ENCODE measurements at places on chromosomes 2 and 18.

DNA sequence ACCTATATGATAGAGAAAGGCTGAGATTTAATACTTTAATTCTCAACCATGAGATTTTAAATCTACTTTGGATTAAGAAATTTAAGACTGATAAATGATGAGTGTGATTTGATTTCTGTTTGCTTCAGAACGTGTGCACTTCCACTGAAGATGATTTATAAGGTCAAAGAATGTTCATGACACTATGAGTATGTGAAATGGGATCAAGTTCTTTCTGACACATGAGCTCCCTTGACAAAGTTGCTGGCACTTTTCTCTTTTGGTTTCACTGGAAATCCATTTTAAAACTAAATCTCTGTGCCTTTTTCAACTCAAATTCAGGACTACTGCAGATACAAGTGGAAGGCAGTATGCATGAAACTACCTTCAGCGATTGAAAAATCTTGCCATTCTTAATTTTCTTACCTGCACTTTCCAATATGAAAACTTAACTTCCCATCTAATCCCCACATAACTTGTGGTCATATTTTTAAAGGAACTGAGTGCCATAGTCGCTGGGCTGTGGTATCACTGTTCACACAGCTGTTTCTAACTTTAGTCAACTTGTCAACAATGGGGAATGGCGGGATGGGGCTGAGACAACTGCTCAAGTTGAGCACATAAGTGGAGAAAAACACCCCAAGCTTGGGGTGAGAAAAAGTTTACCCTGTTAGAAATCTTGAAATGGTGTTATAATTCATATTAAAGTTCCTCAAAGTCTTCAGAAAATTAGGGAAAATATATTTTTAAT, 51.8 kb upstream of the TTN start:
- no peak for DNase-seq

DNA sequence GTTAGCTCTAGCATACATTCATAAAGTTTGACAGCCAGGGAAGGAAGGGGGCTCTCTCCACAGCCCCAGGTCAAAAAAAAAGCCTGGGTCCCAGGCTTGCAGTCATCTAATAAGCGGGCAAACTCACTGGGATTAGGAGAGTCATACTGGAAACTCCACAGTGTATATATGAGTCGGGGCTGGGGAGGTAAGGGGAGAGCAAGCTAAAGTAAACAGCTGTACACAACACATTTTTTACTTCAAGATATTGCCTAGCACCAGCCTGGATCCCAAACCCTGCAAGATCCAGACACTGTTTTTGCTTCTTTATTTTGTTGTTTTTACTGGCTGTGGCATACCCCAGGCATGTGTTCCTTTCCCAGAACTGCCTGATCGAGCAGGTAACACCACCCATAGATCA, 291.3 kb upstream of the TANK start:
- no peak for DNase-seq

DNA sequence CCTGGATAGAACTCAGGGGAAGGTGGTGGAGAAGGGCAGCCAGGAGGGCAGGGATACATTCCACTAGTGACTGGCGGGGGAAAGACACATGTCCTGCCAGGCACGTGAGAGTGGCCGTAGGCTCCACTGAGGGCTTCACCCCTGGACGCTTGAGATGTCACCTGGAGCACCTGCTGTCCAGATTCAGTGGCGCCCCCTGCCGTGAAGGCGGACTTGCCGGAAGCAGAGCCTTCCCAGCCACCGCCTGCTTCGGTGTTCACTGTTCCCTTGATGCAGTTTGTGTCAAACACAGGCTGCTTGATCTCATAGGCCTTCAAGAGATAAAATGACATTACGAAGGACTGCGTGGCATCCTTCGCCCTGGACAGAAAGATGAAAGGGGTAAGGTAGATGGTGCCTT, 335.3 kb downstream of the ZNF521 start:
- no peak for DNase-seq

DNA sequence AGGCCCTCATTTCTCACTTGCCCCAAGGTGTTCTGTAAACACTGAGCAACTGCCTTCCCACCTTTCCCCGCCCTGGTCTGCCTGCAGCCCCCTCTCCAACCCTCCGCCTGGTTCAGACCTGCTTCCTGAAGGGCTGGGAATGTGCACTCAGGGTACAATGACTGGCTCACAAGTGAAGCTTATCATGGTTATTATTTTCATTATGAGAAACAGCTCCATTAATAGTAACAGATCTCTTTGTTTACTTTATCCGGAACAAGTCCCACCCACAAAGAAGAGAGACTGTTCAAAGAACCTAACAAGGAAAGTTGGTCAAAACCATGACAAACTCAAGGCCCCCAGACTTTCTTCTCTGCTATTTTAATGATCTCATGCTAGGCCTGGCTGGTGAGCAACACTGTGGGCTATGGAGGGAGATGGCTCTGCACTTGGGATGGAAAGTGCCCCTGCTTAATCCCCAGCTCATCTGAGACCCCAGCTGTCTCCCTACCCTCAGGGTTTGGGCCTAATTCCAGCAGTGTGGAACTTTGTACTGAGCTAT, 36.7 kb downstream of the ARHGAP25 start:
- DNase-seq, result no peak

DNA sequence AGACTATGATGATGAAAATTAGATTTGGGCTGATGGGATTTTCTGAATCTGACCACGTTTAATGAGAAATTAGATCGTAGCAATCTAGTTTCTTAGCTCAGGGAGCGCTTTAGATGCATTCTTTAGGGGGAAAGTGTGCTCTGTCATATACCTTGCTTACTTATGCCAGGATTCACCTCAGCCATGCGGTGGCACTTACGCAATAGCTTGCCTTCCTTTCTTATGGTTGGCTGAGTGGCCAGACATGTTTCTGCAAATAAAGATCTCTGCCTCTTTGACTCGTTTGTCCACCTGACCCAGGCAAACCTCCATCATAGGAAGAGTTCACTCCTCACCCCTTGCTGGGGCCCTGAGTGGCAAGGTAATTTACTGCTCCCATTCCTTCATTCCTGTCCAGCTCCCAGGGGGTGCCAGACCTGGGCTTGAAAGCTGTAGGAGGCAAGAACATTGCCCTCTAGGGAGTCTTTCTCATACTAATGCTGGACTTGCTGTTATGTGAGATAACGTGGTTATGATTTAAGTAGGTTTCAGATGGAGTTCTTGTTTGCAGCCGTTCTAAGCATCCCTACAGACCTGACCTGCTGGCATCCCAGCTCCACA, 57.1 kb downstream of the FBLN7 start:
- DNase-seq, result no peak

DNA sequence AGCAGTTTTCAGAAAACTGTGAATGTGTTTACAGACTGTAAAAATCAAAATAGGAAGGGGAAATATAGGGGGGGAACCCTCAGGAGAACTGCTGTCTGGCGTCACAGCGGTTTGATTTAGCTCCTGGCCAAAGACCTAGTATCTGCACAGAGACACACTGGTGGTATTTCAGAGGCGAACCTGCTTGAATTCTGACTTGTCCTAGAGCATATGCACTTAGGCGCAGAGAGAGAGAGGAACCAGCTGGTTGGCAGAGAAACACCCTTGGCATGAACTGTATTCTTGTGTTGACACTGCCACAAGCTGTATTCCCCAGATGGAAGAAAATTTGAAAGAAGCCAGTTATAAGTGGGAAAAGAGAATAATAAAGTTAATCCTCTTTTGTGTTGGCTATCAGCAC, 506.5 kb upstream of the NRP2 start:
- DNase-seq, result no peak

- no peak for DNase-seq
These were observed 430.1 kb downstream of the FBXO15 start for GRCh38 chr18:73717570-73717969.

DNA sequence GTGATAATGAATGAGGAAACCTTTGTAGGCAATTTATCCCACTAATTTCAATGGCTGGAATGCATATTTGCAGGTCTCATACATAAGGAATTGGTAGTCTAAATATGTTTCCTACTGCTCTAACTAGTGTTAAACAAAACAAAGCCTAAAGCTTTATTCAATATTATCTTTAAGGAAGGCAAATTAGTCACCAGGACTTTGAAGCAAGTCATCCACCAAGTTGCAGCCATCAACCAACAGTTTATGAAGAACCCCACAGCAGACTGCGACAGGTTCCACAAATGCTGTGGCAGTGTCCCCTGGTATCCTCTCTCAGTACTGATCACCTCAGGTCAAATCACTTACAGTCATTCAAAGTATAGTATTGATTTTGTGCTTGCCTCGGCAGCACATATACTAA, 181.5 kb upstream of the ZFP36L2 start:
- no peak for DNase-seq

DNA sequence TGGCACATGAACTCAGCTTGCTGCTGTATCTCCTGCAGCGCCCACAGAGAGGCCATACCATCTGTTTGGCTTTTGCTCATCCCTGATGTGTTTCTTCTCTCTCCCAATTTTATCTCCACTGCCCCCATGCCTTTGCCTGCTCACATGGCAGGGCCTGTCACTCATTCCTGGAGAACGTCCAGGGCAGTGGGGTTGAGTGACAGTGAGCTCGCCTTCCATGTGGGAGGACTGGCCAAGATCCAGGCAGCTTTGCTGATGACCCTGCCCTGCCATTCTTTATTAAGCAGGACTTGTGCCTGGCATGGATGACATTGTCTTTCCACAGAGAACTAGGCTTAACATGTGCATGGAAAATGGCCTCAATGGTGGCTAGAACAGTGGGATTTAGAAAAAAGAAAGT, 230.5 kb upstream of the THSD7B start:
- DNase-seq, result no peak

GRCh38 chr2:212547716-212548454, 9.3 kb upstream of the ERBB4 start:
- no peak for DNase-seq

GRCh38 chr2:221455214-221455613, 116.9 kb downstream of the EPHA4 start:
- no peak for DNase-seq

GRCh38 chr2:144541396-144541795, 21.5 kb upstream of the ZEB2 start:
- DNase-seq, result no peak

DNA sequence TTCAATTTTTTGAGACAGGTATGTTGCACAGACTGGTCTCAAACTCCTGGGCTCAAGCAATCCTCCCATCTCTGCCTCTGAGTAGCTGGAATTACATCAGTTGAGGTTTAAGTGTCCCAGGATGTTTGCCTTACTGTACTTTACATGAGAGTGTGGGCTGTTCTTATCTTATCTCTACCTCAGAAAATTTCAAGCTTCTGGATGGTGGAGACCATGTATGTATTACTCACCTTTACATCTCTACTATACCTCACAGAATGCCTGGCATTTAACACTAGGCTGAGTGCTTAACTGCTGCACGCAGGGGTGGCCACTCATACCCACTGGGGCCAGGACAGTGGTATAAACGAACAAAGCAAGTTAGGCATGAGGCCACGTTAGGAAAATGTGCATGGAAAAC, 272.0 kb upstream of the RAB12 start:
- peak; percentile 72 for DNase-seq

GRCh38 chr2:175111200-175111657, 56.8 kb downstream of the ATF2 start:
- no peak for DNase-seq

GRCh38 chr18:43665105-43665788, 388.0 kb upstream of the SYT4 start:
- no peak for DNase-seq
